CD4-positive, alpha-beta T cell treated with Interleukin-2 at 100 ng/mL for 4 hours (primary cell): ENCODE measurements at places on chromosomes 6 and 20.
A peak's percentile ranks its signal among the peaks of the same experiment; 100 is the strongest.

DNA sequence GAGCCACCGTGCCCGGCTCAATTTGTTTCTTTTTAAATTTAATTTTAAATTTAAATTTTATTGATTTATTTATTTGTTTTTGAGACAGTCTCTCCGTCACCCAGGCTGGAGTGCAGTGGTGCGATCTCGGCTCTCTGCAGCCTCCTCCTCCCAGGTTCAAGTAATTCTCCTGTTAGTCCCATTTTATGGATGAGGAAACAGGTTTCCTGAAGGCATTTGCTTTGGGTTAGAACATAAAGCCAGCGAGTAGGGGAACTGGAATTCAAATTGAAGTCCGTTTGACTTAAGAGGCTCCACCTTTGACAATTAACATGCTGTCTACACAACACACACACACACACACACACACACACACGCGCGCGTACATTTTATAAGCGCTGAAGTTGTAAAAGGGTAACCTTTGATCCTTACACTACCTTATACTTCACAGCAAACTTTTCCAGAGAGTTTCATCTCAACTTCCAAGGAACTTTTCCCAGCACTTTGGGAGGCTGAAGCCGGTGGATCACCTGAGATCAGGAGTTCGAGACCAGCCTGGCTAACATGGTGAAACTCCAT is 232.0 kb downstream of the BCAS1 start:
- no peak for DNase-seq

DNA sequence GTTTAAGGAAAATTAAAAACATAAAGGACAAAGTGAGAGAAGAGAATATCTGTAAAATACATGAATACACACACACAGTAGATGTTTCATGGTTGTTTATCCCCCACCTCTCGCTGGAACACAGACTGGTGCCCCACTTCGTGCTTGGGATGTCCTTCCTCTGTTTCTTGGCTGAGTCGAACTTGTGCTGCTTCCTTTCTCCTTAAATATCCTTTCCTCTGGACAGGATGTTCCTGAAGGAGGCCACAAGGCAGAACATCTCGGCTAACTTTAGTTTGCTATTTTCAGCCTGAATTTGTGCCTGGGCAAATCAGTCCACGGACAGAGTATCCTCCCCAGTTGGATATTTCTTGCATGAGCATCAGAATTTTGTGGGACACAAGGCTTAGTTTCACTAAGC is 54.7 kb upstream of the ZMYND8 start:
- no peak for DNase-seq

DNA sequence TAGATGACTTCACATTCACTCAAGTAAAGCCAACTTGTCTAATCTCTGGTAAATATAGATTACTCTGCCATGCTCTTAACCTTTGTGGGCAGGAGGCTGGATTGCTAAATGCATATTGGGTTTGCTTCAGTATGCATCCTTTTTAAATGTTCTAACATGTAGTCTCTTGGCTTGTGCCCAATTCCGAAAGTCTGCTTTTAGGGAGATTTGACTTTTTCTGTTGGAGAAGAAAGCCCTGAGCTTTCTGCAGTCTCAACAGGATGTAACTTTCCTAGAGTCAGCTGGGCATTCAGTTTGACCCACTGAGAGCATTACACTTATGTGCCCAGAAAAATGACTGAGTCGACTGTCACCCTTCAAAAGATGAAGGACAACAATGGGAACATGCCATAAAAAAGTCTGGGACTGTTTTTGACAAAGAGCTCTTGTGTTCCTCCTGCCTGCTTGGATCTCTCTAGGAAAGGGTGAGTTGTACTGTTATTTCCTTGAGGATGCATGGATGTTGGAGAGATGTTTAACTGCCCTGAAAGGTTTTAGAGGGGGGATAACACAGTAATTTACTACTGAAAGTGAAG is 299.4 kb downstream of the ZFAND3 start:
- DNase-seq = no peak

DNA sequence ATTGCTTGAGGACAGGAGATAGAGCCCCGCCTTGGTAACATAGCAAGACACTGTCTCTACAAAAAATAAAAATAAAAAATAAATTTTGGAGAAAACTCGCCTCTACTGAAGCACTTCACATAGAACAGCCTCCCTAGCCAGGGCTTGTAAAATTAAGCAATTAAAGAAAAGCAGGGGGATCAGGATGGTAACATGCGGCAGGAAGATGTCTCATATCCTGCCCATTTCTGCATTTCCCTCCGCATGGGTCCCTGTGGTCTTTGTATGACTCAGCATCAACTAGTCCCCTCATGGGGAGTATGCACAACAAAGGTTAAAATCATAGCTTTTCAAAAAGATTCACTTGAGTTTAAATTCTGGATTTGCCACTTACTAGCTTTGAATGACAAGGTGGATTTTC is 379.0 kb downstream of the EPHA7 start:
- no peak for DNase-seq

DNA sequence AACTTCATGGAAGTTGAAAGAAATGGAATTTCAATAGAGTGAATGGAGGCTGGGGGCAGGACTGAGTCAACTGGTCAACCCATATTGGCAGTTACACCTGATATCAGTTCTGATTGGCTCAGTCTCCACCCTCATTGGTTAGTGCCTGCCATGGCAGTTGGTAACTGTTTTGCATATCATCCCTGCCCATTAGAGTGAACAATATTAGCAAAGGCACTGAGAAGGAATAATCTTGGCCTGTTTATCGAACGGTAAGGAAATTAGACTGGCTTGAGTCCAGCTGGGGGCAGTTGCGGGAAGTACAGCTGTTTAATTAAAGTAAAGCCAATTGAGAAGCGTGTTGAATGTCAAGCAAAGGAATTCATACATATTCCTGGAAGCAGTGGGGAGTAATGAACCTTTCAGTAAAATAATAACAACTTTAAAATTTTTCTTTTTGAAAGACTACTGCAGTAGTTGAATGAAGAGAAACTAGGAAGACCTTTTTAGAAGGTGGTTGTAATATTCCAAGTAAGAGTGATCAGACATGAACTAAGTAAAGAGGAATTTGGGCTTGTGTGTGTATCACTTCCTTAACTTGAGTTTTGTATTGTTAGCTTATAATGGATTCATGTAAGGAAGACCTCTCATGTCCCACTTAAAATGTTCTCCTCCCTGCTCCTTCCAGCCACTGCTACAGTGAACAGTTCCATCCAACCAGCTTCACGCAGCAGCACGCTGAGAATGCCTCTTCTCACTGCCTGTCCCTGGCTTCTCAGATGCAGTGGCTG is 17.2 kb upstream of the FAM50B start:
- no peak for DNase-seq

- no peak for DNase-seq
Measured at GRCh38 chr6:148105695-148106094, 236.9 kb upstream of the SASH1 start.

GRCh38 chr6:157323966-157324300 is 614 bp upstream of the TMEM242 start:
- peak; percentile 23 for DNase-seq

- no peak for DNase-seq
Measured at GRCh38 chr6:77037439-77037838, 425.9 kb downstream of the HTR1B start.

DNA sequence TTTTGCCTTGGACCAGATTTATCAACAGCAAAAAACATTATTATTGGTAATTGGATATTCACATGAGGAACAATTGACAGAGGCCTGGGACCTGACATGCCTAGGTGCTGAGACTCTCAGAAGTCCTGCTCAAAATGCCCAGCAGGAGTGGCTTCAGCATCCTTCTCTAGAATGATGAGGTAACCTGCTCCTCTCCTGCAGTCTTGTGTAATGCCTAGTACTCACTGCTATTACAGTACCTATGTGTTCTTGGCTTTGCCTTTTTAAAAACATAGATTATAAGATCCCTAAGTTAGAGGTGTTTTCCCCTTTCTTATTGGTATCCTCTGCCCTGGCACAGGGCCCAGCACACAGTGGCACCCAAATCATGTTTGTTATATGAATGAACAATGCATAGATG is 230.9 kb downstream of the PKHD1 start:
- DNase-seq = no peak

DNA sequence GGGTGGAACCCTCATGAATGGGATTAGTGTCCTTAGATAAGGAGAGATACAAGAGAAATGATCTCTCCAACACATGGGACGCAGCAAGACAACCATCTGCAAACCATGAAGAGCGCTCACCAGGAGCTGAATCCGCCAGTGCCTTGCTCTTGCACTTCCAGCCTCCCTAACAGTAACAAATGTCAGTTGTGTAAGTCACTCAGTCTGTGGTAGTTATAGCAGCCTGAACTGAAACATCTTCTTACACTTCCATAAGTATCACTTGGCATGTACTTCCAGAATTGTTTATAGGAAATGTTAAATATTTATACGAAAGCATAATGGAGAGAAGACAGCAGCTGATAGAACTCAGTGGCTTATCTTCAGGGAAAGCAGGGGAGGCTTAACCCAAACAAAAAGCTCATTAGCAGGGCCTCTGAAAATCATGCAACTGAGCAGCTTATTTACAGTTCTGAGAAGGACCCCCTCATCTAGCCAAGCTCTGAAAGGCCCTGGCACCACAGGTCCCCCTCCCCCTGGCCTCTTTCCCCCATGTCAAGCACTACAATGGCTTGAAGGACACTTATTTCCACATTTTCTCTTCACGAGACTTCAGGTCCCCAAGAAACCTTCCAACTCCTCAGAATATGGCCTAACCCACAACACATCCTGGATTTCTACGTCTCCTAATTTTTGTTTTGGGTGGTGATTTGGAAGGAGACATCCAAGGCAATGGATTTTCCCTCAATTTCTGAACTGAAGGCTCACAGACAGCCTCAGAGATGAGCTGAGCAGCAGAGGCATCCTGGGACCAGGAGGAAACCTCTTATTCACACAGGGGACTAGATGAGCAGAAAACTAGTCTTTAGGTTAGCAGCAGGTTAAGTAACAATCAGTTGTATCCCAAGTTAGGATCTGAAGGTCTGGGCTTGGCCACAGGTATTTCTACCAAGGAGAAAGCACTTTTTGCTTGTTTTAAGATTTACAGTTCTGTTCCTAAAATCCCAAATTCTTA is 49.1 kb downstream of the GCLC start:
- no peak for DNase-seq

- no peak for DNase-seq
Measured at GRCh38 chr6:147922799-147923198, 414.3 kb downstream of the SAMD5 start.

DNA sequence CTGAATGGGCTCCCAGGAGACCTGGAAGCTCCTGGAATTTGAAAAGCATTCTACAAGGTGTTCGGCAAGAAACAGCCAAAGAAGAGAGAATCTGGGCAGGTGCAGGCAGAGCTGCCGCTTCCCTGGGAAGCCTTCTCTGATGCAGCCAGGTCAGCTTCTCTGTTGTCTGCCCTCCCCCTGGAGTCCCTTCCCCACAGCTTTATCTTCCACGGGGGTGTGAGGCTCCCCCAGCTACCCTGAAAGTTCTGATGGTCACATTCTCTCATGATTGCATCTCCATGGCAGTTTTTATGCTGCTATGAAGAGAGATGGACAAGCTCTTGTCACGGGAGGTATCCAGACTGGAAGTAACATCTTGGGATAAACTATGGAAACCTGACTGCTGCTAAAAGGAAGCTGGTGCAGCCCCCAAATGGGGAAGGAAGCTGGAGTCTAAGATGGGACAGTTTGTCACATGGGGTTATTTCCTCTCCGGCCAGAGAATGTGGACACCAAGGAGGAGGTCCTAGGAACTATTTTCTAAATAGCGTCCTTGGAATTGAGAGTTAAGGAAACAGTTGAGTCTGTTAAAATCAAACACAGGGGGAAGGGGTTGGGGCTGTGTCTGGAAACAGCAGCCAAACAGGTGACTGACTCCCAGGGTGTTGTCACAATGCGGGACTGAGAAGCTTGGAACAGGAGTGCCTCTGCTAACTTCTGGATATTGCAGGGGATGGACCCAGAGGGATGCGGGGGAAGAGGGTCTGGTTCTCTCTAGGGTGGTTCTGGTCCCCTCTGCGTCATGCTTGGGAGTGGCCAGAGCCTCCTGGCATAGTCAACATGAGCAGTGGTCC is 91.1 kb downstream of the ASXL1 start:
- no peak for DNase-seq

DNA sequence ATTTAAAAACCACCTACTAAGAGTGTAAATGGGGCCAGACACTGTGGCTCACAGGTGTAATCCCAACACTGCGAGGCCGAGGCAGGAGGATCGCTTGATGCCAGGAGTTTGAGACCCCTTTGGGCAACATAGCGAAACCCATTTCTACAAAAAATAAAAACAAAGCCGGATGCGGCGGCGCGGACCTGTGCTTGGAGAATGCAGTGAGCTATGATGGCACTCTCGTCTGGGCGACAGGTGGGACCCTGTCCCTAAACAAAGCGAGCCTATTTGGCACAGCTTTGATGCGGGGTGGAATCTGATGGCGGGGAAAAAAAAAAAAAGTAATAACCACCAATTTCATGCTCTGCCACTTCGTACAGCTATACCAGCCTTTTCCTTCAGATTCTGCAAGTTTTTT is 1.1 kb downstream of the TCP1 start:
- peak; percentile 10 for DNase-seq

DNA sequence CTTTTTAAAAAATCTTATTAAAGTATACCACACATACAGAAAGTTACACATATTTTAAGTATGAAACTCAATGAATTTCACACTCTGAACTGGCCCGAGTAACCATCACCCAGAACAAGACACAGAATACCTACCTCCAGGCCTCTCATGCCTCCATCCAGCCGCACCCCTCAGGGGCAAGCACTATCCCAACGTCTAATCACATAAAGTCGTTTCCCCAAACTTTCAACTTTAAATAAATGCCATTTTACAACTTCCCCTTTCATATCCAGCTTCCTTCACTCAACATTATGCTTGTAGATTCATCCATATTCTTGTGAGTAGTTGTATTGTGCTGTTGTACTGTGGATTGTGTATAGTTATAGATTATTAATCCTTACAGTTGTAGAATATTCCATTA is 539.1 kb downstream of the CD83 start:
- no peak for DNase-seq

DNA sequence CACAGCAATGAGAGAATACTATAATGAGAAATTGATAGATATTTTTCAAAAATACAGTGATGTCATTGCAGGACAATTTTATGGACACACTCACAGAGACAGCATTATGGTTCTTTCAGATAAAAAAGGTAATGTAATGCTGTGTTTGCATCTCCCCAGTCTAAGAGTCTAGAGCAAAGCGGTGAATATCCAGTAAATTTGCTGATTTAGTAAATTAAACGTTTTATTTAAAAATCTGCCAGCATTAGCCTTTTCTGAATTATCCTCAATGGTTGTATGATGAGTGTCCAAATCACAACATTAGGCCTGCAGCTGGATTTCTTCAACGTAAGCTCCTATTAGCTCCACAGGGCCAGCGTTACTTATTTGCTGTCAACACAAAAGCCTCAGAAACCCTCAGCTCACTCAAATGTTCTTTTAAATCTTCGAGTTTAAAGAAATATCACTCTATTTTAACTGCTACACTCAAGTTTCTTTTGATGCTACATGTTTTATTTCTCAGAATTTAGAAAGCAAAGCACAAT is 16.0 kb downstream of the SMPDL3A start:
- DNase-seq = no peak

- no peak for DNase-seq
Measured at GRCh38 chr6:45378334-45378926, 696 bp upstream of the SUPT3H start.

- DNase-seq = no peak
Measured at GRCh38 chr6:56796196-56796532, 153.5 kb upstream of the DST start.
